Hematopoietic multipotent progenitor cell treated with erythropoietin and hydrocortisone succinate and interleukin-3 and kit ligand, for 8 days (in vitro differentiated cells): ENCODE measurements at places on chromosomes 1 and 21.

DNA sequence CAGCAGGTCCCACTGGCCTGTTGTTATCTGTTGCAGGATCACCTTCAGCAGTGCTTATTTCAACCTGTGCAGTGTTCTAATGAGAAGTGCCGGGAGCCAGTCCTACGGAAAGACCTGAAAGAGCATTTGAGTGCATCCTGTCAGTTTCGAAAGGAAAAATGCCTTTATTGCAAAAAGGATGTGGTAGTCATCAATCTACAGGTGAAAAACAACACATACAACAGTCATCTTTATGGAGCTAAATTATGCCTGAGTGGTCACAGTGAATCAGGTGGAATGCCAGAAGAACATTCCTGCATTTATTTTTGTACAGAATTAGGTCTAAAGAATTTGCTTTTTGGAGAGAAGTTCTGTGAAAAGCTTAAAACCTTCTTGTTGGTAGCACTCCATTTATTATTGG lies 33.2 kb downstream of the TRAF5 start:
- no peak for DNase-seq

DNA sequence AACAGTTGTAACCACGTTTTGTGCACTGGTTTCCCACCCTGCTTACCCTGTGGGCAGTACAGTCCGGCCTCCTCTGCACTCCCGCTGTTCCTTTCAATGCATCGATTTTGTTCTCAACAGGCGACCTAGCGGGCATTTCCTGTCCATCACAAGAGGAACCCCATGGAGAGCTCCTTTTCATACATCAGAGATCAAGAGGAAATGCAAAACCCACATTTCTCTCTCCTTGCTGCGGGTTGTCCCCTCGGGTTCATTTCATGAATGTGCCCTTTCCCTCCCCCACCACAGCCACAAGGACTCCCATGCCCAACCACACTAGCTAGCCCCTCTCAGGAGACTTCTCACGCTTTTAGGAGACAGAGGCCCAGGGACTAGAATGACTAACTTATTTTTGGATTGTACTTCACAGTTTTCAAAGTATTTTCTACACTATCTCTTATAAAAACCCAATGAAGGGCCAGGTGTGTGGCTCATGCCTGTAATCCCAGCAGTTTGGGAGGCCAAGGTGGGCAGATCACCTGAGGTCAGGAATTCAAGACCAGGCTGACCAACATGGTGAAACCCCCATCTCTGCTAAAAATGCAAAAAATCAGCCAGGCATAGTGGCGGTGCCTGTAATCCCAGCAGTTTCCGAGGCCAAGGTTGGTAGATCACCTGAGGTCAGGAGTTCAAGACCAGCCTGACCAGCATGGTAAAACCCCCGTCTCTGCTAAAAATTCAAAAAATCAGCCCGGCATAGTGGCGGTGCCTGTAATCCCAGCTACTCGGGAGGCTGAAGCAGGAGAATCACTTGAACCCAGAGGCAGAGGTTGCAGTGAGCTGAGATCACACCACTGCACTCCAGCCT lies 18.4 kb downstream of the ATP1A4 start:
- no peak for DNase-seq

DNA sequence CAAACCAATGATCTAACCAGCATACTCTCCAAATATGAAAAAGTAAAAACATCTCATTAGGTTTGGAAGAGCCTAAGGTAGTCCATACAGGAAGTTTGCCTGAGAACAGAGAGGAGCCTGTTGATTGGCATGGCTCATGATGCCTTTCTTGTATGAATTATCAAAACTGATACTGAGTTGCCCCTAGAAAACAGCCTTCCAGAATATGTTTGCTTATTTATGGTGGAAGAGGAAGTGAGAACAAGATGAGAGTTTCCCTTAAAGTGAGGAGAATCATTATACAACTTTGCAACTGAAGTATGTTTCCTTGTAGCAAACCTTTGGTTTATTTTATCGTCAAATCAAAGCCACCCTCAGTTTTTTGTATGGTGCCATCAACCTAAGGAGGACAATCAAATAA lies 23.8 kb upstream of the KIAA1614 start:
- DNase-seq: no peak

GRCh38 chr1:222914861-222915632 lies 100.2 kb downstream of the DISP1 start:
- DNase-seq: no peak

DNA sequence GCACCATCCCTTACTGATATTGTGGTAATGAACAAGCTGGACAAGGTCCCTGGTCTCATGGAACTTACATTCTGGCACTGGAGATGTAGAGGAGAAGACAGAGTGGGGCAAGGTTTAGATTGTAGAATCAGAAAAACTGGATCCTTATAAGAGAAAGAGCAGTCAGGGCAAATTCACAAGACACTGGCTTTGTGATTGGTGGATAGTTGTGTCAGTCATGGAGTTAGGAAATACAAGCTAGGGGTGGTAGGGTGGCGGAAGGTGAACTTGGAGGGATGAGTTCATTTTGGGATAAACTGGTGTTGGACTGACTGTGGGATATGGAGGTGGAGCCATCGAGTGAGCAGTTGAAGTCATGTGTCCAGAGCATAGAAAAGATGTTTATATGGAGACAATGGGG lies 3.7 kb upstream of the TLR5 start:
- no peak for DNase-seq

DNA sequence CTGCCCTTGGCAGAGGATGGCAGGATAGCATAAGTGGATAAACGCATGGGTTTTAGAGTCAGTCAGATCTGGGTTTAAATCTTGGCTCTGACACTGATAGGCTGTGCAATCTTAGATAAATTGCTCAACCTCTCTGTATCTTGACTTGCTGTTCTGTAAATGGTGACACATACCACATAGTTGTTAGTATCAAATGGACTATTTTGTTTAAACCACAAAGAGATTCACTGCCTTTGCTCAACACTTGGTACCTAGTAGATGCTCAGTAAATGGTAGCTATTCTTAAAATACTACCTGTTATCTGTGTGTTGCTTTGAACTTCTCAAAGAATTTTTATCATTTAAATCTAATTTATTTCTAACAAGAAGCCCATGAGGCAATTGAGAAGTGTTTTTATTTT lies 39.5 kb upstream of the A3GALT2 start:
- DNase-seq: no peak

GRCh38 chr1:85166351-85166750 lies 34.5 kb downstream of the SYDE2 start:
- DNase-seq: no peak

DNA sequence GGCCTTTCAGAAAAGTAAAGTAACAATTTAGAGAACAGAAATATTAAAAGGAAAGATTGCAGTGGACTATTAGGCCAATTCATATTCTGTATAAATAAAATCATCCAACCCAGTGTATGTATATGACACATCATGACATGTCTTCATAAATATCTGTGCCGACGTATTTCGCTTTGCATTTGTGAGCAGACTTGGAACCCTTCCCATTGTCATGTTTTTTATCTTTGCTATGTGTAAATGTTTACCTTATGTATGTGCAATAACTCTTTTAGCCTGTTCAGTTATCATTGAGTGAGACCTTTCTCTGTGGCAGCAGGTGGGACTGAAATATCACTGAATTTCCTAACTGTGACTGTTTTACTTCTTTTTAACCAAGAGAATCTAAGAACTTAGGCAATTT lies 58.0 kb upstream of the FAM3B start:
- no peak for DNase-seq

- no peak for DNase-seq
These were observed at the start of gene ABCG1 for GRCh38 chr21:42218836-42219605. Gene ABCG1, plus strand, starts transcription at chr21:42219140. Its CDS starts 123 bp downstream, at chr21:42219263.

- DNase-seq: no peak
These were observed 319.4 kb downstream of the BRINP2 start for GRCh38 chr1:177490036-177490639.

DNA sequence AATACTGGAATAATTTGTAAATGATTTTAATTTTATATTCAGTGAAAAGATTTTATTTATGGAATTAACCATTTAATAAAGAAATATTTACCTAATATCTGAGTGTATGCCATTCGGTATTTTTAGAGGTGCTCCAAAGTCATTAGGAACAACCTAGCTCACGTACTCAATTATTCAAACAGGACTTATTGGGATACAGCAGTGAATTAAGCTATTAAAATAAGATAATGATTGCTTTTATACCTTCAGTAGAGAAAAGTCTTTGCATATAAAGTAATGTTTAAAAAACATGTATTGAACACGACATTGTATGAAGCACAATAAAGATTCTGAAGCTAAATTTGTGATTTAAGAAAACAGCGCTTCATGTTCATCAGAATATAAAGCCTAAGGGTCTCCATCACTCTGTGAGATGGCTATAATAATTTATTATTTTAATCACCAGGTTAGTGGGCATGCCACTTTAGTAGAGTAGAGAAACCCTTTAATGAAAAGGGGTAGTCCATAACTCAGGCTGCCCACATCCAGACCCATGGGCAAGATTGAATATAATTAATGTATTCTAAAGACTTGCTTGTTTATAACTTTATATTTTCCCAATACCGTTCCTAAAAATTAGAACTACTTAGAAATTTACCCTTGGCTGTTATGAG lies 3.2 kb downstream of the CCN1 start:
- no peak for DNase-seq

GRCh38 chr1:156596426-156596825 lies 4.8 kb downstream of the NAXE start:
- DNase-seq: no peak

- no peak for DNase-seq
These were observed 5.2 kb upstream of the LRRC53 start for GRCh38 chr1:74517599-74518051.

DNA sequence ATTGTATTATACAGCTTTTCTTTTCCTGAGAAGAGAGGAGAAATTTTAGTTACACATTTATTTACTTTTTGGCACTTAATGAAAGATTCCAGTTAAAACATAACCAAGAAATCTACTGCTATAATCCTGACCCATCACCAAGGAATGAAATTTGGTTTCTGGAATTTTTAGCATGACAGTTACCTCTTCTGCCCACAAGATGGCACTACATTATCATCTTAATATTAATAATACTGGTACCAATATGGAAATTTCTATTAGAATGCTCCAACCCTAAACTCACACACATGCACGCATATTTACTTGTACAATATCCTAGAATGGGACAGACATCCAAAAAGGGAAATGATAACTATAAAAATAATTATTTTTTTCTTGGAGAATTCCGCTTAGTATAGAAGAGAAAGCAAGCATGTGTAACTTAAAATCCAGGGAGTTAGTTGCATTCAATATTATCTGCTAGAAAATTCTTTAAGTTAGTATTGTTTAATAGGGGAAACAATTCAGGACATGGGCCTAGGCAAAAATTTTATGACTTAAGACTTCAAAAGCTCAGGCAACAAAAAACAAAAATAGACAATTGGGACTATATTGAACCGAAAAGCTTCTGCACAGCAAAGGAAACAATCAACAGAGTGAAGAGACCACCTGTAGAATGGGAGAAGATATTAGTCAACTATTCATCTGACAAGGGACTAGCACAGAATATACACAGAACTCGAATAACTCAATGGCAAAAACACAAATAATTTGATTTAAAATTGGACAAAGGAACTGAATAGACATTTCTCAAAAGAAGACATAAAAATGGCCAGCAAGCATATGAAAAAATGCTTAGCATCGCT lies 37.4 kb downstream of the MAP3K21 start:
- peak; percentile 4 for DNase-seq

GRCh38 chr1:218164111-218164929 lies 120.8 kb upstream of the RRP15 start:
- DNase-seq: peak; percentile 14

GRCh38 chr1:48233666-48234485 lies 11.4 kb downstream of the SLC5A9 start:
- no peak for DNase-seq

DNA sequence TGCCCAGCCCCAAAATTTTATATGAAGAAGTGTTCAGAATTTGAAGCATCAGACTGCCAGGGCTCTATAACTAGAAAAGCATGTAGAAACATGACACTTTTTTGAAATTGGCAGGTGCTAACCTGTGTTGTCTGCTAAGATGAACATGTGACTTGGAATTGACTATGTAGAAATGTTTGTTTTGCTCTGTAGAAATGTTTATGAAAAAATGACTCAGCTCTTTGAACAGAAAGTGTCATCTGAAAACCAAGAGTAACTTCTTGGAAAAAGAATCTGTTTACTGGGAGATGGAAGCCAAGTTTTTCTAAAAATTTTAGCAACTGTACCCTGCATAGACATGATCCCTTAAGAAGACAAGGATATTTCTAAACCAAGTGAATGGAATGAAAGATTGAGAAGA lies 59.2 kb downstream of the LHX9 start:
- DNase-seq: no peak

DNA sequence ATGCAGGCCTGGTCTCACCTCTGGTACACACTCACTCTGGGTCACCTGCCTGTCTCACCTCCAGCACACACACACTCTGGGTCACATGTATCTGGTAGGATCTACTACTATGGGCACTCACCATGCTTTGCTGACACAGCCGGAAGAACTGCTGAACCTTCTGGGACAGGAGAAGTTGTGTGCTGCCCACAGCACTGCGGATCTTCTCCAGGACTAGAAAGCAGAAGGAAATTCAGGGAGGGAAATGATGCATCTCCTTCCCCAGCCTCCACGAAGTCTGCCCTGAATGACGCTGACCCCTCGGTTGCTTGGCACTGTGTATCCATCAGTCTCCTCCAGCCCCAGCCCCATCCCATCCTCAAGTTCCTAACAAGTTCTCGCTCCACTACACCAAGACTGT lies 7.9 kb upstream of the SMIM12 start:
- no peak for DNase-seq

DNA sequence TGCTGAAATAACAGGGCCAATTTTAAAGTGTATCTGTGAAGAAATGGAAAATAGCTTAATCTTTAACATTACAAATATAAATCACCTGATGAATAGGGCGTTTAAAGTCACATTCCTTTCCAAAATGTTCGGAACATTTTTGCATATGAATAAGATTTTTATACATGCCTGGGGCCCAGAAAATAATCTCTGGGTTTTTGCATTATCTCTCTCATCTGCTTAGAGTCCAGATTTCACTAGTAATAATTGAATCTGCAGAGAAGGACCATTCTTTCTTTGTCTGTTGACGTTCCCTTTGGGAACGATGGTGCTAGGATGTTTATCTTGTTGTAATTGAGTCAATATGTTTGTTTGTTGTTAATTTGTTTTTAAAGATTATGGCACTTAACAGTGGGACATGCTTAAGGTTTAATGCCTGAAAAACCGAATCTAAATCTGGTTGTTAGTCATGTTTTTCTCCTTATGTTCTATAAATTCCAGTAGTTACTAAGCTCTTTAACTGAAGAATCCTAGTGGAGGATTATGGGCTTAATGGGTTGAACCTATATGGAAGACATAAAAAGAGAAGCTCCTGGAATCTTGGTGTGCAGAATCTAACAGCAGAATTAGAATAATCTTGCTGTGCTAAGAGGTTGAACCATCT lies 140.6 kb downstream of the VPS13D start:
- no peak for DNase-seq
